Stimulated activated CD4-positive, alpha-beta T cell treated with anti-CD3 and anti-CD28 coated beads, Interleukin-1b, Interleukin-23, amount 100 ng/mL, for 1 hour (primary cell): ENCODE measurements at places on chromosomes 3 and 15.

DNA sequence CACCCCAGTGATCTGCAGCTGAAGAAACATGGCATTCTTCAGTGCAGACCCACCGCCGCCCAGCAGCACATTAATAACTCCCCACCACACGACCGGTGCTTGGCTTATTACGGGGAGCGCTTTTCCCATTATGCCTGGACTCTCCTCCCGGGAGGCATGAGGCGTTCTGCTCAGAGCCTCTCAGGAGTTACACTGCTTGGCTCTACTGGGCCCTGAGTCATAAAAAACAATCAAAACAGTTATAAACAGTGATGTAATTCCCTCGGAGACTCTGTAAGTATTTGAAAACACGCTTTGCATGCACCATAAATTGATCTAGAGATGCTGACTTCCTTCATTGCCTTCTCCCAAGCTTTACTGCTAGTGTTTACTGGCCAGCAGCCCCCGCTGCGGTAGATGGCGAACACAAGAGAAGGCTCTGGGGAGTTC is 77.1 kb upstream of the SNRPA1 start:
- DNase-seq: no peak

DNA sequence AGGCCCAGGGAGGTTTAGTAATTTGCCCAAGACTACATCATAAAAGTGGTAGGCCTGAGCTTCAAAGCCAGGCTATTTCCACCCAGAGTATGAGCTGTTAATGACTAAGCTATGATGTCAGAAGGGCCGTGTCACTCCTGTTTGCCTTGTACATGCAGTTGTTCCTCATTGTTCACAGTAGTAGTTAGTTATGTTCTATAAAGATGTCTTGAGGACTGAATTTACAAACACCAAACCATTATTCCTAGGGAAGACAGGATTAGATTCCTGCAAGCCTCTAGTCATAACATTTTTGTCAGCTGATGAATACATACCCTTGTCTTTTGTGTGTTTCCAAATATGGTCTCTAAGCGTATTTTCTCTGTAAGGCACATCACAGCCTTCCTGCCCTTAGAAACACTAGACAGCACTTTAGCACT is 20.9 kb upstream of the LARS2 start:
- DNase-seq: no peak

GRCh38 chr3:48194446-48195071 is 6.3 kb upstream of the CDC25A start:
- no peak for DNase-seq

DNA sequence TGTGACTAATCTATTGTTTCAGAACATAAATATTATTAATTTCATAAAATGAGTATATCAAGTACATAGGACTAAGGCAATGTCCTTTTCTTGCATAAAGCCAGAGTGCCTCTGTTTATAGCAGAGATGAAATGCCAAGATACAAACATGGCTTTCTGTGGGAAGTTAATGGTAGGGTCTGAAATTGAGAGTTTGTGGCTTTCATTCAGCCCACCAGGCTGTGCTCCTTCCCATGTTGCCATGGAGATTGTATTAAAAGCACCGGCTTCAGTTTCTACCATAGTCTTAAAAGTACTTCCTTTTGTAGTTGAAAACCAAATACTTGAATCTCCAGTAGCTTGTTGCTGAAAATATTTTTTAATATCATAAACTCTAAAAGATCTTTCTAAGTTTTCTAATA is 114.0 kb downstream of the LRRC28 start:
- DNase-seq: no peak

- DNase-seq: no peak
Observed at GRCh38 chr15:41992151-41992802, 19.9 kb upstream of the EHD4 start.

- no peak for DNase-seq
Observed at GRCh38 chr15:80856400-80856799, 77.2 kb downstream of the CEMIP start.

DNA sequence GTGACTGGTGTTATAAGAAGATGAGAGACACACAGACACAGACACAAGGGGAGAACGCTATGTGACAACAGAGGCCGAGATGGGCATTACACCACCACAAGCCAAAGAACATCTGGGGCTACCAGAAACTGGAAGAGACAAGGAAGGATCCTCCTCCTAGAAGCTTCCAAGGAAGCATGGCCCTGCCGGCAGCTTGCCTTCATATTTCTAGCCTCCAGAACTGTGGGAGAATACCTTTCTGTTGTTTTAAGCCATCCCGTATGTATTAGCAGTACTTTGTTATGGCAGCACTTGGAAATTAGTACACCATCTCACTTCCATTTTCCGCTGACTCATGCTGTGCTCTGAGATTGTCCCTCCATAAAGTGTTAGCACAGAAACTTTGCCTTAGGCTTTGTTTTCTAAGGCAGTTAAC is 38.7 kb upstream of the CA12 start:
- no peak for DNase-seq

DNA sequence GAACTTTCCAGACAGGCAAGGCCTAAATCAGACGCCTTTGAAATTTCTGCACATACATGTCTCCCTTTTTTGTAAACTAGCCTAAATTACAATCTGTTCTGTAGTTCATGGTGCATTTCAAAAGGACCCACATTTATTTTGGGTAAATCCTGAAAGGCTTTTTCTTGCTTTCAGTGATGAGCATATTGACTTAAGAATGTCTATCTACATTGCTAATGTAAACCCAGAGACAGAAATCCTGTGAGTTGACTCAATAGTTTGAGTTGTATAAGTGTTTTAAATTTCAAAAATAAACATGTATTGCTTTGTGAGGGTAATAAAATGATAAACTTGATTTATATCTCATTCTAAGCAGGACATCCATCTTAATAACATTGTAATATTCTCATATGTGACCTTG is 977.0 kb upstream of the NR2F2 start:
- no peak for DNase-seq

GRCh38 chr3:116390318-116390717 is 55.0 kb downstream of the LSAMP start:
- no peak for DNase-seq

GRCh38 chr15:50355980-50356379 is 982 bp upstream of the GABPB1 start:
- DNase-seq: no peak

DNA sequence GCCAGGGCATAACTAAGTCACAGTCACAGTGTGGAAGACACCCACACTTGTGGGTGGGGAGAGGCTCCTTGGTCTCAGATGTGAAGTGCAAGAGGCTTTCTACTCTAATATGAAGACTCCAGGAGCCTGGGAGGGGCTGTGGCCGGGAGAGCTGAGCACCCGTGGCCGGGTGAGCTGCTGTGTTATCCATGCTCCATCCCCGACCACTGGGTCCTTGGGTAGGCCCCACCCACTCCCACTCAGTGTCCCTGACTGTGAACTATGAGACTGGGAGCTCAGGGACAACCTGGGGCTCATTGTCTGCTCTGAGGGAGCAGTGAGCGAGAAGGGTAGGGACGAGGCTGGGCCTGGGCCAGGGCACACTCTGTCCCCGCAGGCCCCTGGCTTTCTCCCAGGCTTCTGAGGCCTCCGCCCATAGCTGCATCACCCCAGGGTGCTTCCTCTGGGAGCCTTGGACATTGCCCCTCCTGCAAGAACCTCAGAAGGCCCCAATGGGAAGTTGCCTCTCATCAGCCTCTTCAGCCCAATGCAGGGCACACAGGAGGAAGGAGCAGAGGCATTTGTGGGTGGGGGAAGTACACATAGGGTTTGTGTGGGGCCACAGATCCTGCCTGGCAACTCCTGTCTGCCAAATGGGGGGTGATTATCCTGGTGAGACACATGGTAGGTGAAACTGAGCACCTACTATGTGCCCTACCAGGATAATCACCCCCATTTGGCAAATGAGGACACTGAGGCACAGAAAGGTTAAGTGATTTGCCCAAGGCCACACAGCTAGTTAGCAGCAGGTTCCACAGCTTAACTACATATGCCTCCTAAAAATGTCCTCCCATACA is 2.4 kb downstream of the ANPEP start:
- no peak for DNase-seq

- no peak for DNase-seq
Observed at GRCh38 chr3:149085828-149086231, 503 bp downstream of the HLTF start.

- no peak for DNase-seq
Observed at GRCh38 chr3:20574746-20575145, 388.7 kb upstream of the SGO1 start.

DNA sequence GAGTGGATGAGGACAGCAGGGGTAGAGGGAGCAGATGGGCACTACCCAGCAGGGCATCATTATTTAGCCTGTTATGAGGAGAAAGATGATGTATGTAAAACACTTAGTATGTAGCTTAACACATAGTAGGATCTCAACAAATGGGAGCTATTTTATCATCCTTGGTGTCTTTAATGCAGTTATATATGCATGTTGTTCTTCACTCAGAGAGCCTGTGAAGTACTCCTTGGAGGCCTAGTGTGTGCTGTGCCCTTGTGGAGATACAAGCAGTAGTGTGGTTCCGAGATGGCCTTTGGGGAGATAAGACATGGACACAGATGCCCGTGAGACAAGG is 124.2 kb downstream of the LIPC start:
- DNase-seq: no peak

GRCh38 chr3:43327582-43327979 is 41.2 kb downstream of the SNRK start:
- no peak for DNase-seq

GRCh38 chr3:43810797-43811196 is 120.1 kb downstream of the ABHD5 start:
- DNase-seq: no peak

DNA sequence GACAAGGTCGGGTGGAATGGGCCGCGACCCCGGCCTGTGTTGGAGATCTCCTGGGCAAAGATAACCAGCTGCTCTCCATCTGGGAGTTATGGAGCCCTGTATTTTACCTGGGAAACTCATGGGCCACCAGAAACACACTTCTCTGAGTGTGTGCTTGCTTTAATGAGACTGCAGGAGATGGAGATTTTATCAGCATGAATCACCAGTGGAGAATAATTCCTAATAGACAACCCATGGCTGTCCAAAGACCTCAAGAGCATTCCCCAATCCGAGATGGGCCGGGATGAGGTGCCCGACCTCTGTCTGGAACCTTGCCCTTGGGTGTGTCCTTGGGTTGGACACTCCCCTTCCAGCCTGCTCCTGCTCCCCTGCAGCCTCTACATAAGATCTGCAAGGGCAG is 389.3 kb downstream of the GABRG3 start:
- no peak for DNase-seq

DNA sequence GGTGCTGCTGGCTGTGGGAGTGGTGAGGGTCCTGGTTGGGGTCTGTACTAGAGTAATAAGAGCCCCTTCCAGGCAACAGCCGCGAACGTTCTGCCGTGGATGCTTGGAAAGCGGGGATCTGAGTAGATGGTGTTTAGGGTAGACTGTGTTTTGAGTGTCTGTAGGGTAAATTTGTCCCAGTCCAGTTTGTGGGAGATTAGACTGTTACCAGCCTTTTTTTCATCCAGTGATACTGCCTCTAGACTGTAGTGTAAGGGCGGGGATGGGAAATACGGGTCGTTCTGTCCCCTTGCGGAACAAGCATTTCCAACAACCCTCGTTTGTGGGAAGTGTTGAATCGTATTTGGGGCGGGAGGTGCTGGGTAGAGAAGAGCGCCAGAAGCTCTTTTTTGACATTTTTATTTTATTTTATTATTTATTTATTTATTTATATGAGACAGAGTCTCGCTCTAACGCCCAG is 424 bp downstream of the HAUS2 start:
- no peak for DNase-seq

GRCh38 chr15:68816795-68817303 is 3.8 kb downstream of the ANP32A start:
- DNase-seq: no peak

GRCh38 chr3:163562625-163563024 is 1515.7 kb downstream of the SI start:
- no peak for DNase-seq

DNA sequence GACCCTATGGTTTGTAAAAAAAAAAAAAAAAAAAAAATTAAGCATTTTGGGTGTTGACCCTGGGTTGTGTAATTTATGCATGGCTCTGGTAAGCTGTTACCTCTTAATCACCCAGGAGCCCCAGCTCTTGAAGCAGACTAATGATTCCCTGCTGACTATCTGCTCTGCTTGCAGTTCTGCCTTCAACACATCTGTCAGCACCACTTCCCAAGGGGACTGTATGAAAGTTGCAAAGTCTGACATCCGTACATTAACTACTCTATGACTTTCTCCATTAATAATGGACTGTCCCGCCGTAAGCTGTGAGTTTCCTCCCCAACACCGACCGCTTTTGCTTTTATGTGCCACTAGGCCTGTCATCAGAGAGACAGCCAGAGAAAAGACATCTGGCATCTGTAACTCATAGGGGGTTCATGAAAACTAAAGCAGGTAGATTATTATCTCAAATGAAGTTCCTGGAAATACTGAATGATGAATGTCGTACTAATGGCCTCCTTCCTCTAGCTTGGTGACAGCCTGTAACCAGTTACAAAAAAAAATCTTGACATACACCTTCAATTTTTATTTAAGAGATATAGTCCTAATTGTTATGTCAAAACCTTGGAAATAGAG is 271.5 kb downstream of the IL5RA start:
- no peak for DNase-seq

GRCh38 chr3:154598166-154598565 is 168.2 kb upstream of the GPR149 start:
- no peak for DNase-seq

- no peak for DNase-seq
Observed at GRCh38 chr3:158106766-158107471, 699 bp upstream of the SHOX2 start.

- no peak for DNase-seq
Observed at GRCh38 chr3:26596335-26596734, 26.2 kb upstream of the LRRC3B start.

DNA sequence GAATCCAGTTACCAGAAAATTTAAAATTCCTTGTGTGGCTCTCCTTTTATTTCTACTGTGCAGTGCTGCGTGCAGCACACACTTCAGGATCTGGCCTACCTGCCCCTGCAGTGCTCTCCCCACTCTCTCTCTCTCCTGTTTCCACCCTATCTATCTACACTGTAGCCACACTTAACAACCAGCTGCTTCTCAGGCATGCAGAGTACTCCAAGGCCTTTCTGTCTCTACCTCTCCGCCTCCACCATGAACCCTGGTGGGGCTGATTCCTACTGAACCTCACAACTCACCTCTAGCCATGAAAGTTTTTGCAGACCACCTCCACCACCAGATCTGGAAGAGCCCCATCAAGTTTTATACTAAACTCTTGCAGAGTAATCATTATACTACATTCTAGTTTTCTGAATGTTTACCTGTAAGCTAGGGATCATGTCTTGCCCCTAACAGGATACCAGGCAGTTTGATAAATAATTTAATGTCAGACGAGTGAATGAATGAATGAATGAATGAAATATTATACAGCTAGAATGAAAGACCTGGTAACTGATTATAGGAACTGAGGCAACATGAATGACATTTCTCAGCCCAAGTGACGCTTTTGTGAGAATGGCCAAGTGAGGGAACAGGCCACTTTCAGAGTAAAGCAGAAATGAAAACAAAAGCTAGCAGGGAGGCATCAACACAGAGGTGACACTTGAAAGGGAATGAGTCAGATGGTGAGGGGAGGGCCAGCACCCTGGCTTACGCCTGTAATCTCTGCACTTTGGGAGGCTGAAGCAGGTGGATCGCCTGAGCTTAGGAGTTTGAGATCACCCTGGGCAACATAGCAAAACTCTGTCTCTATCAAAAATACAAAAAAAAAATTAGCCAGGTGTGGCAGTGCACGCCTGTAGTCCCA is 363.5 kb downstream of the FOXP1 start:
- no peak for DNase-seq
